A549 treated with DMSO at 1 μM for 4 hours (cell line): ENCODE measurements at places on chromosomes 2 and 18. TPM values are rescaled to one million over a fixed set of nuclear protein-coding genes. Genes with fewer than 3 reads are reported as not detected.

ASB1 gene
- 39.5 to 59.6 TPM (median 56.2 TPM) in 5 replicates for total RNA-seq

G6PC2 gene
- not detected in 5 replicates for total RNA-seq

SIX3 gene
- total RNA-seq: 0.17 to 0.45 TPM (median 0.34 TPM) in 5 replicates

ATOH8 gene
- total RNA-seq: 3.6 to 7.1 TPM (median 4.5 TPM) in 5 replicates

VWA3B gene
- 0.10 TPM in 1 of 5 replicates, not detected in the others for total RNA-seq

SLC8A1 gene
- total RNA-seq: 0.45 to 0.71 TPM (median 0.48 TPM) in 5 replicates

RHOB gene
- total RNA-seq: 115 to 198 TPM (median 181 TPM) in 5 replicates

KLHL30 gene
- 0.07 to 0.22 TPM (median 0.12 TPM) in 5 replicates for total RNA-seq

RAB27B gene
- total RNA-seq: 11.2 to 20.5 TPM (median 14.8 TPM) in 5 replicates

ASPRV1 gene
- 0.17 to 0.38 TPM (median 0.24 TPM) in 5 replicates for total RNA-seq

TWIST2 gene
- 10.1 to 20.6 TPM (median 18.8 TPM) in 5 replicates for total RNA-seq

ANKRD30B gene
- not detected in 5 replicates for total RNA-seq

ANKRD39 gene
- total RNA-seq: 19.0 to 23.7 TPM (median 20.5 TPM) in 5 replicates

MC5R gene
- not detected in 5 replicates for total RNA-seq

CHRNG gene
- total RNA-seq: not detected in 5 replicates

ZNF521 gene
- total RNA-seq: not detected in 5 replicates

SCYGR4 gene
- not detected in 5 replicates for total RNA-seq

SERPINB4 gene
- total RNA-seq: 0.12 to 0.28 TPM (median 0.18 TPM) in 5 replicates

ALK gene
- total RNA-seq: 0.04 TPM in 1 of 5 replicates, not detected in the others

NDC80 gene
- 12.7 to 16.5 TPM (median 15.1 TPM) in 5 replicates for total RNA-seq

C2orf78 gene
- not detected in 5 replicates for total RNA-seq

VIT gene
- 0.05 TPM in 1 of 5 replicates, not detected in the others for total RNA-seq

UGT1A8 gene
- total RNA-seq: 0.08 to 0.26 TPM in 2 of 5 replicates, not detected in the others

FBXO41 gene
- total RNA-seq: 4.4 to 6.1 TPM (median 5.3 TPM) in 5 replicates

GULP1 gene
- total RNA-seq: 36.3 to 52.8 TPM (median 39.9 TPM) in 5 replicates

AQP4 gene
- total RNA-seq: 0.06 TPM in 1 of 5 replicates, not detected in the others

PDK1 gene
- total RNA-seq: 2.7 to 4.5 TPM (median 4.2 TPM) in 5 replicates

CENPA gene
- total RNA-seq: 44.0 to 61.8 TPM (median 54.6 TPM) in 5 replicates

MRPL30 gene
- total RNA-seq: 33.1 to 44.6 TPM (median 35.6 TPM) in 5 replicates

CLASP1 gene
- total RNA-seq: 14.5 to 20.1 TPM (median 19.4 TPM) in 5 replicates

TEX44 gene
- total RNA-seq: not detected in 5 replicates

PAPOLG gene
- total RNA-seq: 7.8 to 10.6 TPM (median 9.1 TPM) in 5 replicates

LHCGR gene
- total RNA-seq: not detected in 5 replicates

CIB4 gene
- 0.16 to 0.31 TPM (median 0.26 TPM) in 3 of 5 replicates, not detected in the others for total RNA-seq

C2orf80 gene
- not detected in 5 replicates for total RNA-seq

RAMP1 gene
- not detected in 5 replicates for total RNA-seq

DAW1 gene
- 1.6 to 2.7 TPM (median 1.7 TPM) in 5 replicates for total RNA-seq

ATG9A gene
- total RNA-seq: 47.0 to 55.9 TPM (median 49.7 TPM) in 5 replicates

CBLN2 gene
- total RNA-seq: 0.06 to 0.21 TPM (median 0.14 TPM) in 4 of 5 replicates, not detected in the other

DLX1 gene
- total RNA-seq: 3.6 to 4.2 TPM (median 3.9 TPM) in 5 replicates

GPR45 gene
- not detected in 5 replicates for total RNA-seq

SERPINB3 gene
- total RNA-seq: 0.10 to 0.18 TPM (median 0.13 TPM) in 4 of 5 replicates, not detected in the other

REG1A gene
- not detected in 5 replicates for total RNA-seq

LPIN1 gene
- 11.2 to 15.7 TPM (median 14.3 TPM) in 5 replicates for total RNA-seq

VPS4B gene
- 19.4 to 24.0 TPM (median 22.1 TPM) in 5 replicates for total RNA-seq

ALPI gene
- total RNA-seq: 0.02 TPM in 1 of 5 replicates, not detected in the others

TMEM247 gene
- not detected in 5 replicates for total RNA-seq

MARCHF4 gene
- 58.8 to 70.6 TPM (median 63.7 TPM) in 5 replicates for total RNA-seq
